ENCODE measurements at places on chromosomes 1 and 21.

- no peak for DNase-seq
Observed at GRCh38 chr1:213683529-213683928, 304.2 kb upstream of the PROX1 start.

DNA sequence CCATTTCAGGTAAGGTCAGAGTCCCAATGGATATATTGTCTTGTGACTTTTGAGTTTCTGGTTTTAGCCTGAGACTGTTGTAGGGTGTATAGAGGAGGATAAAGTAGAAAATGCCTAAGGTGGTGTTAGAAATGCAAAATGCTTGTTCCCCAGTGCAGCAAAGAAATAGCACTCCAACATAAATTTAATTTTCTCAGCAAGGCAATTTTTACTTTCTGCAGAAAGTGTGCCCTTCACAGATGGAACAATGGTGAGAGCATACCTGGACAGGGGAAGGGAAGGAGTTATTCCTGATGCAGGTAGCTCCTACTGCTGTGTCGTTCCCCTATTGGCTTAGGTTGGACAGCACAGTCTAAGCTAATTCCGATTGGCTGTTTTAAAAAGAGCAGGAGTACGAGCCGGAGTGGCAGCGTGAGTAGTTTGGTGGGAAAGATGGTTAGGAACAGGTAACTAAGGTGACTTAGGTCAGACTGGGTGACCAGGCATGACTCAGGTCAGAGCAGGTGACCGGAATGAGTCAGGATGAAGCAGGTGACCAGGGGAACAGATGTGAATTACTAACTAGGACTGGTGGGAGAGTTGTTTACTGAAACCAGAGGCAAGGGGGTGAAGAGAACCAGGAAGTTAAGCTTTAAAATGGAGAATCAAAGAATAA is 21.5 kb downstream of the SPATA45 start:
- DNase-seq = no peak

DNA sequence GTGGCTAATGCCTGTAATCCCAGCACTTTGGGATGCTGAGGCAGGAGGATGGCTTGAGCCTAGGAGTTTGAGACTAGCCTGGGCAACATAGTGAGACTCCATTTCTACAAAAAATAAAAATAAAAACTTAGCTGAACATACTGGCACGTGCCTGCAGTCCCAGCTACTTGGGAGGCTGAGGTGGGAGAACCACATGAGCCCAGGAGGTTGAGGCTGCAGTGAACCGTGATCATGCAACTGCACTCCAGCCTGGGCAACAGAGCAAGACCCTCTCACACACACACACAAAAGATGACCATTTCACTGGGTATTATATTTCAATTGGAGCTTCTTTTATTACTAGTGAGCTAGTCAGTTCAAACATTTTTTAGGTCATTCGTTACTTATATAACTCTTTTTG is 116.9 kb upstream of the SLC35F3 start:
- DNase-seq = no peak

DNA sequence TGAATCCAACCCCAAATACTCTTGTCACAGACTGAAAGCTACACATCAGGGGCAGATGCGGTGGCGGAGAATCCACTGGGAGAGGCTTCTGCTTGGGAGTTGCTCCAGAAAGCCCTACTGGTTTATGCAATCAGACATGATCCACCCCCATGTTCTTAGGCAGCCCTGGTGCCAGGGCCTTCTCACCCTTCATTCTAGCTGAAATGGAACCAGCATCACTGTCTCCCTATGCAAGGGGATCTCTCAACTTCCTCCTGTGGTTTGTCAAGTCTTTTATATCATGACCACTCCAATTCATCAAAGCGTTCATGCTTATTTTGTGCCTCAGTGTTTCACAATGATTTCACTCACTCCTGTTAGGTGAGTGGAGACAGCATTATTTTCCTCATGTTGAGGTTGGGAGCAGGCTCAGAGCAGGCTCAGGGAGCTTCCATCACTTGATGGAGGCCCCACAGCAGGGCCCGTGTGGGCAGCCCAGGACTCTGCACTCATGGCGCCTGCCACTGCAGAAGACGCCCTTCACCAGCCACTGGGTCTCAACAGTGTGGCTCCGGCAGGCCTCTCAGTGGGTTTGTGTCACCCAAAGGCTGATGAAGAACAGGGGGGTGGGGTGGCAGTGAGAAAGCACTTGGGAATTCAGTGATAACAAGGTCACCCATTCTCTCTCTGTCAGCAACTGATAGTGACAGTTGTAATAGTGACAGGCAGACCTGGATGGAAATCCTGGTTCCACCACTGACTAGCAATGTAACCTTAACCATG is 67.1 kb downstream of the CD58 start:
- DNase-seq = no peak

- DNase-seq = no peak
Observed at GRCh38 chr21:45792682-45793383, 149.3 kb downstream of the PCBP3 start.

Measured in AG04450 (cell line).